Stimulated activated CD4-positive, alpha-beta T cell treated with anti-CD3 and anti-CD28 coated beads, Interleukin-1b, Interleukin-23, amount 100 ng/mL, for 1 hour (primary cell): ENCODE measurements at places on chromosomes 12 and 14.
A peak's percentile ranks its signal among the peaks of the same experiment; 100 is the strongest.

DNA sequence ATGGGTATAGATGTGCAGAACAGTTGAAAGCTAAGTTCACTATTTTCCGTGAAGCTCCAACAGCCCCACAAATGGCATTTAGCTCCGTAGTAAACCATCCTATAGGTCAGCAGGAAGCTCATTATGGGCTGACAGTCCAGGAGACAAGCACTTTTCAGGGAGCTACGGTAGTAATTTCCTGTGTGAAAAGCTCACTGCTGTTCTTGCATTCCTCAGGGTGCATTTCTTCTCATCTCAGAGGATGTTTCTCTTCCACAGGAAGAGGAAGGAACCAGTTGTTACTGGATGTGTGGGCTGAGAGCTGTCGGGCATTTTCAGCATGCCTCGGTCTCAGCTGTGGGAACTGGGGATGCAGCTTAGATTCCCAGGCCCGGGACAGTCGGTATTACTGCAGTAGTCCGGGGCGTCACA lies 72.8 kb downstream of the GALNT4 start:
- no peak for DNase-seq

- no peak for DNase-seq
These were observed 54.6 kb upstream of the USP44 start for GRCh38 chr12:95605875-95606274.

GRCh38 chr12:3076730-3077571 lies at the start of gene TSPAN9:
Gene TSPAN9, plus strand, starts transcription at chr12:3077379. Its CDS starts 123,815 bp downstream, at chr12:3201194.
- DNase-seq, result peak; percentile 41

- DNase-seq, result no peak
These were observed 787 bp upstream of the PRMT5 start for GRCh38 chr14:22929961-22930364.

GRCh38 chr14:30058401-30058800 lies 130.8 kb upstream of the PRKD1 start:
- DNase-seq, result no peak

DNA sequence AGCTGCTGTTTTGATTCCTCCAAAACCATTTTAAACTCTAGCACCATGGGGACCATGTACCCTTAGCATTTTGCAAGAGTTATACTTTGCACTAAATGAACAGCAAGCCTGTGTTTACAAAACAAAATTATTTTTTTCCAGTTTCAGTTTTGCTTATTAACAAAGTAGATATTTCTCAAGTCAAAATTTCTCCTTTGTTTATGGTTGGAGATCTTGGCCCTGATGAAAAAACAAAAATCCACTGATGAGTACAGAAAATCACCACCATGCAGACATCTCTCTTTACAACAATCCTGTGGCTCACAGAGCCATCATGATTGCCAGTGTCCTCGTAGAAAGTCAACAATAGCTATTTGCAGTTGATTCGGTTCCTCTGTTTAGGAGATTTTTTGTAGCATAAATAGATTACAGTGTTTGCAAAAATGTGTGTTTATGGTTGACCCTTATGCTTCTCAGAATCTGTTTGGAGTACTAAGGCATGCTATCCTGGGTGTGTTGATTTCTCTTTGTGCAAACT lies 201.1 kb upstream of the NUDT4 start:
- DNase-seq, result no peak

DNA sequence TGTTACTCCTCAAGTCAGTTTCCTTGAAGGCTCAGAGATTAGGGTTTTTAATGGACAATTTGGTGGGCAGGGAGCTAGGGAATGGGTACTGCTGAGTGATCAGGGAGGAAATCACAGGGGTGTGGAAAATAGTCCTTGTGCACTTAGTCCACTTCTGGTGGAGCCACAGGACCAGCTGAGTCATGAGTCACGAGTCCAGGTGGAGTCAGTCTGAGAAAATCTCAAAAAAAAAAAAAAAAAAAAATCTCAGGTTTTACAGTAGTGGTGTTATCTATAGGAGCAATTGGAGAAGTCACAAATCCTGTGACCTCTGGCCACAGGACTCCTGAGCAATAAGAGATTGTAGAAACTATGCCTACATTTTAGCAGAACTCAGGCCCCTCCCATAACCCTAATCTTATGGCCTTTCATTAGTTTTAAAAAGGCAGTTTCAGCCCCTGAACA lies 28.2 kb upstream of the AMN1 start:
- no peak for DNase-seq

- DNase-seq, result no peak
These were observed 113.5 kb downstream of the BBS10 start for GRCh38 chr12:76234741-76235140.

DNA sequence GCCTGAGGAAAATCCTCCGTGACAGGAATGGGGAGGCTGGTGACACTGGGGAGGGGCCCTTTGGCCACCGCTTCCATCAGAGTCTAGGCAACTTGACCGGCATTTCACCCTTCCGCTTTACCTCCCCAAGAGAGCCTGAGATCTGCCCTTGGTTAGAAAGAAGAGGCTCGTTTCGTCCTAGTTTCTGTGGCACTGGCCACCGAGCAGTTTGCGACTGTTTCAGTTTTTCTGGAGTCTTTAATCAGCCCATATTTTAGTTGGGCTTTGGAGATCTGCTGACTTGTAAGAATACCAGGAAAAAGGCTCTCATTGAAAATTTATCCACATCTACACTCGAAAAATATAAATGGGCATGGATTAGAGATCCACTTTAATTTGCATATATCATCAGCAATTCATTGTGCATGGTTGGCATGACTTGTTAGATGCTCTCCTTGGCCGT lies 414 bp upstream of the ANKS1B start:
- DNase-seq, result no peak

- no peak for DNase-seq
These were observed 25.0 kb downstream of the GOLGA5 start for GRCh38 chr14:92819011-92819597.

DNA sequence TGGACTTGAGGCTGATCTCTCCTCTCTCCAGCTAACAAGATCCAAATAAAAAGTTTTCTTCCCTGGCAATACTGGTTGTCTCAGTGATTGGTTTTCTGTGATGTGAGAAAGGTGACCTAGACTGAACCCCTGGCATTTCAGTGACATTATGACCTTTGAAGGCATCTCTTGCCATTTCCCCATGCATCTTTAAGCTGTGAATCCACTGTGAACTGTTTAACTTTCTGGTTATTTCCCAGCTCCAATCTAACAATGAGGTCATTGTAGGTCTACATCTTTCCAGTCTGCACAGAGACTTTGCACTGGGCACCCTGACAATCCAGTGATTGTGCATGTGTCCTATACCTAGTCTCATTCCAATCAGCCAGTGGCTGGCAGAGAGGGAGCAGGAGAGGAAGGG lies 155.9 kb upstream of the NUDT4 start:
- DNase-seq, result no peak

- DNase-seq, result no peak
These were observed 26.9 kb upstream of the LGALS3 start for GRCh38 chr14:55102141-55102621.

DNA sequence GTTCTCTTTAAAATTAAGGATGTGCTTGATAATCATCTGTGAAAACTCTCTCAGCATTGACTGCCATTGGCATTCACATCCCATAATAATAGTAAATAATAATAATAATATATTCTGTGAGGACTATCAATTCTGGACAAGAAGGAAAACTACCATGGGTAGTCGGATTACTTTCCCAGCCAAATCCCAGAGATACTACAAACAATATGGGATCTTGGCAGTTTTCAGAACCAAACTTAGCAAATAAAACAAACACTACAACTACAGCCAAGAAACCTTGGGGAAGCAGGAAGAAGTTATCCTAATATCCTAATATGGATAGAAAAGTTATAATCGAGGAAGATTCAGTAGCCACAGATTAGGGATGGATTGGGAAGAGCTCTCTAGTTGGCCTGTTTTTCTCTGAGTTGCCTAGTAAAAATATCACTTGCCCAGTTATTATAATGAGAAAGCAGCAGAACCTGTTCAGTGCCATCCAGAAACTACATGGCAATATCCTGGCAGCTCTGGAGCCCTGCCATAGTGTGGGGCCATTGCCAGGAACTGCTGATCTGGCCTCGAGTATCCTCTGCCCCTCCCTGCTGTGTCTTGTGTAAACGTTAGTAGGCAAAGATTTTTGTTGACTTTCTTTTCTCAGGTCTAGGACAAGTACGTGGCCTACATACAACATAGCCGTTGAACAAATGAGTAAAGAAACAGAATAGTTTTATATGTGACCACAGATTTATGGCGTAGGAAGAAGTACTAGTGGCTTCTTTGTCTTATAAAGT lies 193.5 kb downstream of the SLC2A13 start:
- DNase-seq, result no peak

DNA sequence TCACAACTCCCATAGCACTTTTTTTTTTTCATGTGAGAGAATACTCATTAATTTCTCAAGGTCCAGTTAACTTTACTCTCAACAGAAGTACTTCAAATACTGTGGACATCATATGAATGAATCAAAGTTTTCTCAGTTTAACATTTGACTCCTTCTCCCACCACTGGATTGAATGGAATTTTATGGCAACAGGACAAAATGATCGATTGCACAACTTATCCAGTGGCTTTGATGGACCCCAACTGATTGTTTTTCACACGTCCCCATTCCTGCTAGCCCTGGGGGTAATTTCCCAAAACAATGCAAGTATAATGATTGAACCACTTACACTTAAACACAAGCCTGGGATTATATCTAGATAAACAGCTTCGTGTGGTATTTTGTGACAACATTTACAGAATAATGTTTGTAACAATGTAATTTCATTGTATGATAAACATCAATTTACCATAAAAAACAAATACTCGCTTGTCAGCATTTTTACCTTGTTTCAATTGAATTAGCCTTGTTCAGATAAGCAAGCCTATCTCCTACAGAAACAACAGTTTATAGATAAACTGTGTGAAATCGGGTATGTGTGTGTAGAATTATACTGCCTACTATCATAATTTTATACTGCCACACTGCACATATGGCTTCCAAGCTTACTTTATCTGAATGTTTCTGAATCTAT lies 60.9 kb downstream of the SOX5 start:
- DNase-seq, result no peak
